ENCODE measurements at places on chromosomes 6 and 20.

GRCh38 chr6:144119376-144119775 lies 24.0 kb upstream of the SF3B5 start:
- no peak for DNase-seq

DNA sequence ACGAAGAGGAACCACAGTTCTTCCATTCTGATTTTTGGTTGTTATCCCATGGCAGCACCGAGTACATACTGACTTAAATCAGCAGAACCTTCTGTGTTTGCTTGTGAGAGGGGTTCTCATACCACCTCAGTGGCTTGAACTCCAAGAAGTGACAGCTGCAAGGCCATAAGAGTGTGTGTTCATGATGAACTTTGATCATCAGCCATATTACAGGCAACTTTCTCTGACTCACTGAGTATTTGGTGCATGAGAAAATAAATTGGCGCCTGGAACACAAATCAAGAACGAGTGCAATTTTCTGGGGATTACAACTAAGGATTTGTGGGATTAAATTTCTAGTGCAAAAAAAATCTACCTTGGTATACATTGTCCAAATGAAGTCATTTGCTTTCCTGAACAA lies 68.9 kb downstream of the CYP39A1 start:
- no peak for DNase-seq

- DNase-seq: no peak
Measured at GRCh38 chr20:14845199-14846160, 508.1 kb upstream of the FLRT3 start.

DNA sequence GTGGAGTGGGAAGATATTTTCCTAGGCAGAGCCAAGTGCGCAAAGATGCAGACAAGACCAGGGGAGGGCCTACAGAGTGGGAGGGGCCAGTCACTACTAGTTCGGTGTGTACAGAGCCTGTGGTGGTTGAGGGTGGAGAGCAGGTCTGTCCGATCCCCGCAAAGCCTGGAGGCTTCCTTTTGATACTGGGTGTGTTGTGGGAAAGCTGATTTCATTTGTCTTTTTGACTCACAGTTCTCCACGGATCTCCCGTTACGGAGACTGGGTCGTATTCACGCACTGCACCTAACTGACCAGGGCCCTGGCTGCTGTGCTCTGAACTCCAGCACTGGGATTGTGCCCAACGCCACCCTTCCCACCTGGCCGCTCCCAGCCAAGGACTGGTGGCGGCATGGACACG lies 1.4 kb upstream of the TIAM2 start:
- DNase-seq: no peak

DNA sequence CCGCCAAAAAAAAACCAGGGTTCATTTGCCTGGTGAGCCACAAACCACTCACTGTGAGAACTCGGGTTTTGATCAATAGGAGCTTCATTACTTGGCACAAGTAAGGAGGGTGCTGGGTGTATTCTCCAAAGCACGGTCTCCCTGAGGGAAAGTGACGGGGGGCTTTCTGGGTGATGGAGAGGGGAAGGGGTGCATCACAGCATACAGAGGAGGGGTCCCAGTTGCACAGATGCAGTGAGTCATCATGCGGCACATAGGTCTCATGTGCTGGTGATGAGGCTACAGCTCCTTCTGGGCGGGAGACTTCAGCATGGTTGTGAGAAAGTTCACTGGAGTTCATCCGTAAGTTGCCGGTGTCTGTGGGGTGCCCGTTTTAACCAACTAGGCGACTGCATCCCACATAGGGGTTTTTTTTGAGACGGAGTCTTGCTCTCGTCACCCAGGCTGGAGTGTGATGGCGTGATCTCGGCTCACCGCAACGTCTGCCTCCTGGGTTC lies 36.2 kb downstream of the SUN5 start:
- no peak for DNase-seq

GRCh38 chr20:15986690-15987089 lies 586.6 kb downstream of the KIF16B start:
- no peak for DNase-seq

- no peak for DNase-seq
Measured at GRCh38 chr20:4563534-4563933, 158.2 kb upstream of the PRND start.

DNA sequence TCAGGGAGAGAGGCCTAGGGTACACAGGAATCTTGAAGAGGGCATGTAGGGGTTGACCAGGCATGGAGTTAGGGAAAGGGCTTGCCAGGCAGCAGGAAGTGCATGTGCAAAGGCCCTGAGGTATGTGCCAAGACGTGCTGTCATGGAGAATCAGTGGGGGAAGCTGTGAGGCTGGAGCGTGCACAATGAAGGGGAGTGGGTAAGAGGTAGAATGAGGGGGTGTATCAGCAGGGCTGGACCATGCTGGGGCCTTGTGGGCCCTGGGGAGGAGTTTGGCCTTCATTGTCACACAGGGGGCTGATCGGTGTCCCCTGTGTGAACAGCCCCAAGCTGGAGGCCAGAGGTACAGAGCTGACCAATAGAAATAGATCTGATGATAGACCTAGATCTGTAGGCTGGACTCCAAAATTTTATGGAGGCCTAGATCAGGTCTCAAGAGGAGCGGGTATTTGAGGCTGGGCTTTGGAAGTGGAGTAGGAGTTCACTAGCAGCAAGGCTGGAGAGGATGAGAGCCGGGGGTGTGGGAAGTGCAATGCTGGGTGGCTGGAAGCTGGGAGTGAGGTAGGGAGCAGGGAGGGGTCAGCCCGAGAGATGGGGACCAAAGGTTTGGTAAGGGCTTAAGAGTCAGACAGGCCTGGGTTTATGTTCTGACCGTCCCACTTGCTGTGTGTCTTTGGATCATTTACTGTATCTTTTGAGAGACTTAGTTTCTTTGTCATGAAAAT lies 3.0 kb downstream of the SRC start:
- DNase-seq: no peak

DNA sequence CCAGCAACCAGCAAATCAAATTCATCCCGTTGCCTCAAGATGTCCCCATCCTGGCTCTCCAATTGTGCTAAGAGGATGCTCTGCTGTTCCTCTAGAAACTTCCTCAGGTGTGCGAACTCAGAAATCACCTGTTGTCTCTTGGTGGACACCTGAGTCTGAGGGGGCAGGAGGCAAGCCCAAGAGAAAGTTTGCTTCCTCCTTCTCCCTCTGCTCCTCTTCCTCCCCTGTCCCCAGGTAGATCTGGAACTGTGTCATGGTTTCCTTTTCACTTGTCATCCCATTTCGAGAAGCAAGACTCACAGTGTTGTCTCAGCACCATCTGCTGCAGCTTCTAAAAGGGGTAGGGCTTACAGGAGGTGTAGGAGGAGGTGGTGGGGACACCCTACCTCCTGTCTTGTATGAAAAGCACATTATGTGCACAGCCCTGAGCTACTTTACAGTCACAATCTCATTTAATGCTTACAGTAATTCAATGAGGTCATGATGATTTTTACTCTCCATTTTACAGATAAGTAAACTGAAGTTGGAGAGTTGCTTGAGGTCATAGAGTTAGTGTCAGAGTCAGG lies 2.5 kb downstream of the TRIM10 start:
- DNase-seq: no peak

- no peak for DNase-seq
Measured at GRCh38 chr20:58131151-58131550, 97.3 kb downstream of the ANKRD60 start.

GRCh38 chr20:10228330-10228729 lies 9.7 kb downstream of the SNAP25 start:
- DNase-seq: no peak

- DNase-seq: no peak
Measured at GRCh38 chr6:73734832-73735453, 38.9 kb downstream of the CD109 start.

DNA sequence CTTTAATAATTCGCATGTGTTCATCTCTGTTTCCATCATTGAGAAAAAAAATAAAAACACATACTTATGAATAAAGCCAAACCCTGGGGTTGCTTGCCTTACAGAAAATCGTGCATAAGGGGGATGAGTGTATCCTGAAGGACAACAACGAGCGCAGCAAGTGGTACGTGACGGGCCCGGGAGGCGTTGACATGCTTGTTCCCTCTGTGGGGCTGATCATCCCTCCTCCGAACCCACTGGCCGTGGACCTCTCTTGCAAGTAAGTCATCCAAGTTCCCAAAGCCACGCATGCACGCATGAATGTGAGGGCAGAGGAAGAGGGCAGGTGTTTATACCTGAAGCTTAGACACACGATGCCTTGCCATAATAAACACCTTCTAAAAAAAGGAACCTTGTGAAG lies 20.9 kb upstream of the SNRNP48 start:
- DNase-seq: no peak

DNA sequence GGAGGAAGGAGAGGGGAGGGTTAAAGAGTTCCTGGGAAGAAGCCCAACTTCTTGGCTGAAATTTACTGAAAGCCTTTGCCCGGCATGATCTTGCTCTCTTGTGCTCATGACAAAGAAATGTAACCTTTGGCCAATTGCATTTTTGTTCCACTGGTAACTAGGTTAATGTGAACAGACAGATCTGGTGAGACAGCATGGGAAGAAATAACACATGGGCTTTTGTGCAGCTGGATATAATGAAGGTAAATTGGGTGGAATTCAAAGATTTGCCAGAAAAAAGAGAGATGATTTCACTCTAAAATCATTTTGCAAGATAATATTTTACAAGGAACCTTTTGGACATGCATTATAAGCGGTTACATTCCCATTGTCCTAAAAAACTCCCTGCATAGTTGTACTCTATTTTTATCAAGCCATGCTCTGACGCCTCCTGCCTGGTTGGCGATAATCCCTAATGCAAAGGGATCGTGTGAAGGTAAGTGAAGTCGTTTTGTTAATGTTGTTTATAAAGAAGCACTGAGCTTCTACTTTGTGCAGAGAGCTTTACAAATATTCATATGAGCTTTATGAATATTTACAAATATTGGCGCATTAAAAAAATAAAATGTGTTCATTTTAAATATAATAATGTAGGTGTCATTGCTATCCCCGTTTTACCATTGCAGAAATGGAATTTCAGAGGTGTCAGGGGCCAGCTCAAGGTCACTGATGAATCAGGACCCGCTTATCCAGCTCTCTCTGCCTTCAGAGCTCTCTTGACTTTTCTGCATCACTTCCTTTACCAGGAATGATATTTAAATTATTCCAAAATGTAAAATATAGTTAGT lies 161.3 kb upstream of the AGPAT4 start:
- no peak for DNase-seq

DNA sequence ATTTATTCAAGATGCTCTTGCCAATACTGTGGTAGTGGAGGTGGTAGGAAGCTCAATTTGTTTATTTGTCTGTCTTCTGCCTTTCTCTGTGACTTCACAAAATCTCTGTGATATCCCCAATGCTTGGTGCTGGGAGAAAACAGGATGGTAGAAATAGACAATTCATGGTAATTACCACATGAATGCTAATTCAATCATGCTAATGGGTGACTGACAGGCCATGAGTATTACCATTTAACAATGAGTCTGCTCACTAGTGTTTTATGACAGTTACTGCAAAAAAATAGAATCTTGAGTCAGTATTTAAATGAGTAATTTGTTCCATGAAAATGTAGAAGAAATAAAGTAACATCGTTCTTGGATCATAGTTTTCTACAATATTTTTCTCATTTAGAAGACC lies 52.3 kb upstream of the FABP7 start:
- DNase-seq: no peak

- DNase-seq: no peak
Measured at GRCh38 chr20:63534831-63535651, 2.1 kb downstream of the PTK6 start.

DNA sequence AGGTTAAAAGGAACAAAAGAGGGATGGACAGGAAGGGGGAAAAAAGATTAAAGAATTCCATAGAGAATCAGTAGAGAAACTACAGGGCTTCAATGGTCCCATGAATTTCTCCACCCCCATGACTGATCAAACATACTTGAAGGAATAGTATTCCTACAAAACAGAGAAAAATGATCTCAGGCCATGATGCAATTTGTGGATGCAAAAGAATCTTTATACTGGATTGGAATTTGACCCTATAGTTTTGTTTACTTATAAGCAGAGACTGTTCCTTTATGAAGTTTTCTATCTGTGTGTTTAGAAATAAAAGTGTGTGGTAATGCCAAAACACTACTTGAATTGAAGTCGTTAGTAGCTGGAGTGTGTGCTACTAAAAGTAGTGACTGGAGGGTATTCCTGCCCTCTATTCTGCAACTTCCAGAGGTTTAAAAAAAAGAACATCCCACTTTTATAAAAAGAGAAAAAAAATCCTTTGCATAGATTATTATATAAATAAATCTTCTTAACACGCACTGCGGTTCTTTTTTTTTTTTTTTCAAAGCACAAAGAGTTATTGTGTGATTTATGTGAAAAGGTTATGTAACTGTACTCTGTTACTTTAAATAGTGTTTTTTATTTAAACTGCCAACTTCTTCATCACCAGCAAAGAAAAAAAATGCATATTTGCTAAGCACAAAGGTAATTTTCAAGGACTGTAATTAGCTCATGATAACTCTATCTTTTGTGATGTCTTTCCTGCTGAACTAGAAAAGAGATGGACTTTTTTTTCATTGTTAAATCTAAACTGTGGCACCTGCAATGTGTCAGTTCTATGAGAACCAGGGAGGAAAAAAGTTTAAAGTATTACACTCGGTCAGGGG lies 214.5 kb upstream of the CITED2 start:
- DNase-seq: no peak

GRCh38 chr6:17334265-17334664 lies 53.1 kb downstream of the RBM24 start:
- no peak for DNase-seq

DNA sequence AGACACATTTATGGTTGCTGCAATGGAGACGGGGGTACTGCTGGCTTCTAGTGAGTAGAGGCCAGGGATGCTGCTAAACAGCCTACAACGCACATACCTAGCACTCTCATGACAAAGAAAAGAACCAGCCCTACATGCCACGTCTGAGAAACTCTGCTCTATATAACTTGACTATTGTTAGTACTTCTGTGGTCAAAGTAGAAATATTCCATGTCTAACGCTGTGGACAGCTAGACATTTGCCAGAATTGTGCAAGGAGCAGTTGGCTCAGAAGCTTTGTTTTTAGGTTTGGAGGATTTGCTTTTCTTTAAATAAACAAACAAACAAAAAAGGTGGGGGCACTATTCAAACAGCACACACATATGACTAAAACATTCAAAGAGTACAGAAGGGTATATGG lies 20.5 kb downstream of the UBE2V1 start:
- DNase-seq: no peak

- no peak for DNase-seq
Measured at GRCh38 chr6:45507186-45507585, 129.5 kb upstream of the SUPT3H start.

- no peak for DNase-seq
Measured at GRCh38 chr20:45489083-45489531, 19.6 kb downstream of the WFDC2 start.

DNA sequence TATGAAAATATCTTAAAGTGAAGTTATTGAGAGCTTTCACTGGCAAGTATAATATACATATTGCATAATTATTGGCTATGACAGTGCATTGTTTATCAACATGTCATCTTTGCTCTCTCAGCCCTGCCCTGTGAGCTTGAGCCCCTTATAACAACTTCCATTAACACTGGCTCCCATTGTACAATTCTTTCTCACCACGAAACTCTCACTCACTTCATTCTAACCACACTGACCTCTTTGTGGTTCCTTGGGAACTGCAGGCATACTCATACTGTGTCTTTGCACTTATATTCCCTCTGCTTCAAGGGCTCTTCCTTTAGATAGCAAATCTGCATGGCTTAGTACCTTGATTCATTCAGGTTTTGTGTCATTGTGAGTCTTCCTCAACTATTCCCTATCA lies 411.8 kb downstream of the CDKAL1 start:
- no peak for DNase-seq

- DNase-seq: no peak
Measured at GRCh38 chr6:5274231-5274630, 12.9 kb downstream of the FARS2 start.

Data from amygdala (tissue), 56 donors.